Head of caudate nucleus (tissue), 42 donors: ENCODE measurements at places on chromosomes 1 and 21.
A peak's percentile ranks its signal among the peaks of the same experiment; 100 is the strongest.

- no peak for DNase-seq
These were observed 52.4 kb downstream of the NEGR1 start for GRCh38 chr1:72229893-72230292.

DNA sequence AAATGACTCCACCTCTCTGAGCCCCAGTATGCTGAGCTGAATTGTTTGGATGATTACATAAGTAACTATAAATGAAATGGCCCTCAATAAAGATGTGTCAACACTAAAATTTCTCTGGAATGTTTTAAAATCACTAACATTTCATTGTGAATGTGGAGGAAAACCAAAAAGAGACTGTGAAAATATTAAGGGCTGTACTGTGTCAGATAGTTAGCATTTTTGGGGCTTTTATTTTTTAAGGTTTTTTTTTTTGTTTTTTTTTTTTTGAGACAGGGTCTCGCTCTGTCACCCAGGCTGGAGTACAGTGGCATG lies 6.3 kb downstream of the MYOC start:
- no peak for DNase-seq

DNA sequence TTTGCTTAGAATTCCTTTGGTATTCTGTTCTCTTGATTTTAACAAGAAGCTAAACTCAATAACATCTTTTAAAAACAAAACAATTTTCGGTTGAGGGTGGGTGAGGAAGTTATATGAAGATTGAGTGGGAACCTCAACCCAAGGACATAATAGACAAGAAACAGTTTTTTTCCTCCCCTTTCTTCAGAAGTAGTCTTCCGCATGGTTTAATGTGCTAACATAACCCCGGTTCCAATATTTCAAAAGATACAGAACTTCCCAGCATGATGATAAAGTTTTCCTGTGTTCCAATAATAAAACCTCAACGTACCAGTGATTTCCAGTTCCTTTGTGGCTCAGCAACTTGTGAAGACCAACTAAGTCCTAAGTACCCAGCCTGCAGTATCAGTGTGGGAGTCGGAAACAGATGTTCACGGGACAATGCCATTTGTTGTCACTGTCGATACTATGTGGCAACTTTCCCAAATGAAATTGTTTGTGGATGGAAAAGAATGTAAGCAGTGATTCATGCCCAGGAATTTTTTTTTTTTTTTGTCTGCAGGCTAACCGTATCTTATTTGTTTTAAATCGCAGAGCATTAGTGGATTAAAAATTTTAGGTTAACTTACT lies 48.5 kb downstream of the NR5A2 start:
- DNase-seq = peak; percentile 20

GRCh38 chr1:208115924-208116640 lies 128.1 kb downstream of the PLXNA2 start:
- no peak for DNase-seq

- DNase-seq = no peak
These were observed 49.3 kb downstream of the STUM start for GRCh38 chr1:226597616-226598454.

GRCh38 chr1:158728510-158729225 lies 8.1 kb upstream of the OR6K3 start:
- DNase-seq = no peak

GRCh38 chr1:9841460-9841859 lies 17.7 kb upstream of the CLSTN1 start:
- no peak for DNase-seq

GRCh38 chr21:38769191-38769780 lies 36.4 kb upstream of the ETS2 start:
- DNase-seq = no peak

DNA sequence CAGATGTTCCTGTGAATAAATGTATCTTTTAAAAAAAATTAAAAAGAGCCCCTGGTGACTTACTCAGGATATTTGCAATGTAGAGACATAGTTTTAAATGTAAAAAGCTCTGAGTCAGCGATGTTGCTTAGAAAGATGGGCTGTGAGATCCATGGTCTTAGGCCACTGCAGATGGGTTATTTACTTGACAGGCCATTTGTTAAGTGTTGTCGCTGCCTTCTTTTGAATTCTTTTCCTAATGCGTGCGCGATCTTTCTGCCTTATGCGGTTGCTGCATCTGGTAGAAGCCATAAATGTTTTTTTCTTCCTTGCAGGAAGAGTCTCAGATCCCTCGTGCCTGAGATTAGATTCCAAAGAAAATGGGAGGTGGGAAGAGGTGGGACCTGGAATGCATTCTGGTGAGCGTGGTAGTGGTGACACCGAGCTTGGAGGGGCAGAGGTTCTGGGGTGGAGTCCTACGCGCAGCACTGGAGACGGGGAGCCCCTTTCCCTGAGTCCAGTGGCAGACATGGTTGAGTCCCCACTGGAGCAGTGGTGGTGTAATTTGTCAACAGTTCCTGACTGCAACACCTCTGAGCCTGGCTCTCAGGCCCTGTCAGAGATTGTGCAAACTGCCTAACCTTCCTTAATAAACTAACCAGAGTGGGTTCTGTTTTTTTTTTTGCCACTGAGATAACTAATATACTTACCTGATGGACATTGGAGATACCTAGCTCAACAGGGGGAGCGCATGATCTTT lies 197.2 kb downstream of the HHAT start:
- DNase-seq = no peak

DNA sequence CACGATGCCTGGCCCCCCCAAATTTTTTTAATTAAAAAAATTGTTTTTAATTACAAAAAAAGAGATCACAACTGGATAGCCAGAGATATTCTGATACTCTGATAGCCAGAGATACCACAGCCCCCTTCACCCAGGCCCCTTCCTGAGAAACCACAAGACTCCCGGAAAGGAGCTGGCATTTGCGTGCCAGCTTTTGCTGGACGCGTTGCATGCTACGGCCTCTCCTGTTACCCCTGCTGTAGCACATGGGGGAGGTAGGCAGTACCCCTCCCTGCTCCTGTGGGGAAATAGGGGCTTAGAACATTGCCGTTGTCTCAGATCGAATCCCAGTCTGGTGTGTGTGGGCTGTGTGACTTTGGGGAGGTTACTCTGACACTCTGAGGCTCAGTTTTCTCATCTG lies 22.7 kb downstream of the MFAP2 start:
- DNase-seq = no peak

DNA sequence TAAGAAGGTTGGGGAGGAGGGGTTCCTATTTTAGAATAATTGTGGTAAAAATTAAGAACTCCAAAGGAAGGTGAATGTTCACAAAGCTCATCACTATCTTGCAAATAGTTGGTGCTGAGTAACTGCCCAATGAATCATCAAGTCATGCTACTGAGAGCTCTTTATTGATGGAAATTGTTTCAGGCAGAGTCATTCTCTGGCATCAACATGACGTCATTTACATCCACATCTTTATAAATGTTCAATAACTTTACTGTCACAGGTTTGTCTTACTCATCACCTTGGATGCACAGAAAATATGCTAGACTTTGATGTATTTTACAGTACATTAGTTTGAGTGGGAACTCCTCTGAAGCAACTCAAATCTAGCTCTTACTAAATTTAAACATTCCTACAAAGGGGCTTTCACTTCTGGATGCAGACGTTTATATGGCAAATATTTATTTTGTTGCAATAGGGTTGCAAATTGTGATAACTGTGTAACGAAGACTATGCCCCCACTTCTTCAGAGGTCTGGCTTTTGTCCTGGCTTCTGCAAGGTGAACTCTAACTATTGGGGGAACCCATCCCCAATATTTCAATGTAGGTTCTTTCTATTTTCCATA lies 273.7 kb upstream of the AJAP1 start:
- DNase-seq = no peak

DNA sequence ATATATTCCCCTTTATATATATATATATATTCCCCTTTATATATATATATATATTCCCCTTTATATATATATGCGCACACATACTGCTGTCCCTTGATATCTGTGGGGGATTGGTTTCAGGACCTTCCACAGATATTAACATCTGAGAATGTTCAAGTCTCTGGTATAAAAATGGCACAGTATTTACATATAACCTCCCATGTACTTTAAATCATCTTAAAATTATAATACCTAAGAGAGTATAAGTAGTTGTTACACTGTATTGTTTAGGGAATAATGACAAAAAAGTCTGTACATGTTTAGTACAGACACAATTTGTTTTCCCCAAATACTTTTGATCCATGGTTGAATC lies 45.8 kb downstream of the NR5A2 start:
- DNase-seq = no peak

- DNase-seq = no peak
These were observed 5.6 kb downstream of the PDZK1IP1 start for GRCh38 chr1:47184090-47184821.

GRCh38 chr1:22545141-22545540 lies 18.1 kb upstream of the EPHA8 start:
- DNase-seq = no peak

GRCh38 chr21:33393348-33393747 lies 9.9 kb upstream of the IFNGR2 start:
- DNase-seq = no peak

DNA sequence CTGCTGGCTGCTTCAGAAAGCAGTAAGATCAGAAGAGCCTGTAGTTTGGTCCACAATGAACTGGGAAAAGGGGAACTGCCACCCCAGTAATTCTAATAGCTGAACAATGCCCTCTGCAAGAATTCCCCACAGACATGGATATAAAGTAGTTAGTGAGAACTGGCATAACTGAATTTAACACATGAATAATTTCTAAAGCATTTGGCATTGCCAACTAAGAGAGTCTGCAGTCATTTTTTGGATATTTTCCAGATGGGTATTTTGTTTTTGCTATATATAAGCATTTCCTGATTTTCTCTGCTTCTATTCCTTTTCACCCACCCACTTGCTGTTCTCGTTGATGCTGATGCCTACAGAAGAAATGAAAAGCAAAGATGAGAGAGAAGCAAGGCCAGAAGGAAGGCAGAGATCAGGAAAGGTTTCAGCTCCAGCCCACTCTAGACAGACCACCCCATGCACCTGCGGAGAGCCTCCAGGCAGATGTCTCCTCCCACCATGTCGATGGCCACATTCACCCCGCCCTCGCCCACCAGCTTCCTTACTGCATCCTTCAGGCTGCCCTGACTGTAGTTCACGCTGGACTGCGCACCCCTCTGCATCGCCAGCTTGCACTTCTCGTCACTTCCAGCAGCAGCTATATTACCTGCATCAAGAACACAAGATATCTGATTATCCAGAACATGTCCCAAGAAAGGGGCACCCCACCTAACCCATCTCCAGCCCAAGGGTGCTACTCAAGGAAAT lies 55.9 kb upstream of the SEC16B start:
- no peak for DNase-seq

DNA sequence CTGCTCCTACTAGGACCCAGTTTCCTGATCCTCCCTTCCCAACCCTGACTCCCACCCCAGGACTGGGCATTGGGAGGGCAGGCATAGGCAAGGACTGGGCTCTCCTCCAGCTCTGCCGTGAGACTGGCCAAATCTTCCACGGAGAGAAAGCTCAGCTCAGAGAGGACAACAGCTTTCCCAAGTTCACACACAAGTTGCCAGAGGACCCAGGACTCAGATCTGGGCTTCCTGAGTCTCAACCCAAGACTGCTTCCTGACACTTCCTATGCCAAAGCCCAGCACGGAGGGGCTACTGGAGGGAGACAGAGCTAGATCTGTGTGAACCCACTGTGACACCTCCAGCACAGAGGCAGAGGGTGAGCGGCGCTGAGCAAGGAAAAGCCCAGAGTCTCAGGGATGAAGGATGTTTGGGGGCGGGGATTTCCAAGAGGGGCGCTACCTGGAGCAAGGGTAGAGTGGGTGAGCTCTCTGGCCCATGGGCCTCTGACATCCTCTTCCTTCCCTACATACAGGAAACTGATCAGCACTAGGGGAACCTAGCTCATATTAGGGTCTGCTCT lies 7.1 kb downstream of the PDZK1IP1 start:
- DNase-seq = no peak

DNA sequence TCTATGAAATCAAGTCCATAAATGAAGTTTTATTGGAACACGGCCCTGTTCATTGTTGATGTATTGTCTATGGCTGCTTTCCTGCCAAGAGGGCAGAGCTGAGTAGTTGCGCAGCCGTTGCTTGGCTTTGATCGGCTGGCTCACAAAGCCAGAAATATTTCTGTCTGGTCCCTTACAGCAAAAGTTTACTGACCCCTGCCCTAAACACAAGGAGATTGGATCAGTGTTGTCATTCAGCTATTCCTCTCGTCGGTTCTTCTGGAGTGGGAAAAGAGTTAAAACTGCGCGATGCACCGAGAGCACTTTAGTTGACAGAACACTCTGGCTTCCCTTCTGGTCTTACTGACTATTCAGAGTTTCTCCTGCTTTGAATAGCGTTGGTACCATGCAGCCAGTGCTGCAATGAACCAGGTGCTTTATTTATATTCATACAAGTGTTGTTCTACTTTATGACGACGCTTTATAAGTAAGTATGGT lies 868 bp downstream of the ZBTB40 start:
- no peak for DNase-seq

GRCh38 chr1:79848316-79848715 lies 841.8 kb upstream of the ADGRL4 start:
- DNase-seq = no peak

GRCh38 chr1:243528459-243529121 lies 272.7 kb downstream of the SDCCAG8 start:
- DNase-seq = no peak

DNA sequence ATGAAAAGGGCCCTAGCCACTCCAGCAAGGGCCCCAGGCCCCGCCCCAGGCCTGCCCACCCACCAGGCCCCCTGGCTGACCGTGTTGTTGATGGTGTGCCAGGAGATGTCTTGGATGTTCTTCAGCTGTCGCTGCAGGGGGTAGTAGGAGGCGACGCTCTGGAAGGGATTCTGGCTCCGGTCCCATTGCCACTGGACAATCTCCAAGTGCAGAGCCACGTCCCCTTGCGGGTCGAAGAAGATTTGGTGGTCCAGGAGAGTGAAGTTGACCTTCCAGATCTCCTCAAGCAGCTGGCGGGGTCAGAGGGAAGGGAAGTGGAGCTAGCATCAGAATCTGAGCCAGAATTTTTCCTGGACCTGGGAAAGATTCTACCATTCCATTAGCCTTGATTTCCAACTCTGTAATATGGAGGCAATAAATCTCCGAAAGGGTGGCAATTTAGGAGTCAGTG lies 10.2 kb downstream of the TAS1R2 start:
- DNase-seq = no peak

DNA sequence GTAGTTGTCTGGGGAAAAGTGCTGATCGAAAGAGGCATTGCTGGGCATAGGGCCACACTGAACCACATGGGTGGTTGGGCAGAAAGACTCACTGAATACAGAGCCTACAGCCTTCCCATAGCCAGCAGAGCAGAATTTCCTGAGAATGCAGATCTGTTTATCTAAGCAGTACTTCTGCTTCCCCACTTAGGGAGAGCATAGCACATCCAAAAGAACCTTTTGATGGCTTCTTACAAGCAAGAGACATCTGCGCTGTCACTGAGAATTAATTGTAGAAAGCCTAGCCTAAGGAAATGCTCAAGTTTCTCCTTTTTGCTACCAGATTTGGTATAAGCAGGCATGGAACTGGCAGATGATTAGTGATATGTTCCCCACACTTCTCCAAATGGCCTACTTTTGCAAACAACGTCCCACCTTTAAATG lies 13.0 kb upstream of the KLHDC8A start:
- DNase-seq = no peak
